ENCODE measurements at places on chromosomes 12 and 14.

DNA sequence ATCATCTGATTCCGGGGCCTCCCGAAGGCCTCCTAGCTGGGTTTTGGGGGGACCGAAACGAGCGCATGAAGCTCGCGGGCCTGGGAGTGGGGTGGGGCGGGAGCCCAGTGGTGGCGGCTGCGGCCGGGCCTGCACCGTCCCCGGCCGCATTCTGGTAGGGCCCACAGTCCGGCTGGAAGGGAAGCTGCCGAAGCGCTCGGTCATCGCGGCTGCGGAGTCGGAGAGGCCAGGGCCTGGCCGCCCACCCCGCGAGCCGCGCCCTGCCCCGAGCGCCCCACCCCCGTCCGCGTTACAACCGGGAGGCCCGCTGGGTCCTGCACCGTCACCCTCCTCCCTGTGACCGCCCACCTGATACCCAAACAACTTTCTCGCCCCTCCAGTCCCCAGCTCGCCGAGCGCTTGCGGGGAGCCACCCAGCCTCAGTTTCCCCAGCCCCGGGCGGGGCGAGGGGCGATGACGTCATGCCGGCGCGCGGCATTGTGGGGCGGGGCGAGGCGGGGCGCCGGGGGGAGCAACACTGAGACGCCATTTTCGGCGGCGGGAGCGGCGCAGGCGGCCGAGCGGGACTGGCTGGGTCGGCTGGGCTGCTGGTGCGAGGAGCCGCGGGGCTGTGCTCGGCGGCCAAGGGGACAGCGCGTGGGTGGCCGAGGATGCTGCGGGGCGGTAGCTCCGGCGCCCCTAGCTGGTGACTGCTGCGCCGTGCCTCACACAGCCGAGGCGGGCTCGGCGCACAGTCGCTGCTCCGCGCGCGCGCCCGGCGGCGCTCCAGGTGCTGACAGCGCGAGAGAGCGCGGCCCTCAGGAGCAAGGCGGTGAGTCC is at the start of gene KLC1:
Gene KLC1 (plus strand): TSS at position 528 of the 819 bp plus-strand sequence. CDS start 25,354 bp downstream, outside the sequence.
- DNase-seq: peak; percentile 68

GRCh38 chr14:32827514-32827913 is 111.2 kb upstream of the NPAS3 start:
- no peak for DNase-seq

DNA sequence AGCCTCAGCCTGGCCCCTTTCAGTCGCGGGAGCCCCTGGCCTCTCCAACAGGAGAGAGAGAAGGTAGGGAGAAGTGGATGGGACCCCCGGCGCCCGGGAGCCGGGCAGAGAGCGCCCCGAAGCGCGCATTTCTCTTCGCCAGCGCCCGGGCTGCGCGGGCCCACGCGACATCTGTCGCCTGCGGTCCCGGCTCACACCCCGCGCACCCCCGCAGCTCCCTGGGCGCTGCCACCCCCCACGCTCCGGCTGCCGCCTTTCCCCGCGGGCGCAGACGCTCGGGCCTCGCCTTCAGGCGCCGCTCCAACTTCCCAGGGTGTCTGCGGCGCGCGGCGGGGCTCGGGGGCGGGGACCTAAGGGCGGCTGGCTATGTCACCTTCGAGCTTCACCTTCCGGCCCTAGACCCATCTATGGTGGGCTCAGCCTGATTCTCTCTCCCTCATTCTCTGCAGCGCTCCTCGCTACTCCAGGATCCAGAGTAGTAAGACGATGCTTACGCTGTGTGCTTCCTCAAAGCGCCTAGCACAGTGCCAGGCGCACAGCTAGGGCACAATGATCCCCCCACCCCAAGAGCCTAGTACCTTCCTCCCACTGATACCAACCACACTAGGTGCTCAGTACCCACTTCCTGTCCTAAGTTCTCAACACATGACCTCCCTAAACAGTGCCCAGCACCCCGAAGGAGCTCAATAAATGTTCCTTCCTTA is 1.6 kb downstream of the HRK start:
- no peak for DNase-seq

DNA sequence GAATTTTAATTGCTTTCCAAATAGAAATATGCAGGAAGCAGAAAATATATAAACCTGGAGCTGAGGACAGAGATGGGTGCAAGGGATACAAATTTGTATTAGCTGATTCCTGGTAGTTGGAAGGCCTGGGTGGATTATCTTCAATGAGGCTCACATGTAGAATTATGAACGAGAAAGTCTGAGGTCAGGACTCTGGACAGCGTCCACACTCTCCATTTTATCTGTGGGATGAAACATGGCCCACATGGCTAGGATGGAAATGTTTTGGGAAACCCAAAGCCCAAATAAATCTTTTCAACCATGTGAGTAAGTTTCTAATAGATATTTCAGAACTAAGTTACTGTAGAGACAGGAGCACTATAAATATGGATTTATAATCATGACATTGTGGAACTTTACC is 256.1 kb downstream of the APAF1 start:
- DNase-seq: no peak

- DNase-seq: no peak
Measured at GRCh38 chr12:112684742-112685141, 106.8 kb upstream of the RPH3A start.

DNA sequence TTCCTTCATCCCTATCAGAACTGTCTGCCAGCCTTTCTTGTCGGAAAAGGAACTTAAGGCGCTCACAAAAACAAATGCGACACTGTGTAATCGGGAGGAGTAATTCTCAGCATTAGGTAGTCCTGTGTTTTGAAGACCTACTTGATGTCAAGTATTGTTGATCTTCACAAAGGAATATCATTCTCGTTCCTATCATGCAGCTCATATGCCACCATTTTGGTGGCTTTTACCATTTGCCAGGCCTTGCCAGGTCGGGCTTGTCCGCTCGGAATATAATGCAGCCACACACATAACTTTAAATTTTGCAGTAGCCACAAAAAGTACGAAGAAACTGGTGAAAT is 903 bp upstream of the PPP4R3A start:
- DNase-seq: peak; percentile 11

DNA sequence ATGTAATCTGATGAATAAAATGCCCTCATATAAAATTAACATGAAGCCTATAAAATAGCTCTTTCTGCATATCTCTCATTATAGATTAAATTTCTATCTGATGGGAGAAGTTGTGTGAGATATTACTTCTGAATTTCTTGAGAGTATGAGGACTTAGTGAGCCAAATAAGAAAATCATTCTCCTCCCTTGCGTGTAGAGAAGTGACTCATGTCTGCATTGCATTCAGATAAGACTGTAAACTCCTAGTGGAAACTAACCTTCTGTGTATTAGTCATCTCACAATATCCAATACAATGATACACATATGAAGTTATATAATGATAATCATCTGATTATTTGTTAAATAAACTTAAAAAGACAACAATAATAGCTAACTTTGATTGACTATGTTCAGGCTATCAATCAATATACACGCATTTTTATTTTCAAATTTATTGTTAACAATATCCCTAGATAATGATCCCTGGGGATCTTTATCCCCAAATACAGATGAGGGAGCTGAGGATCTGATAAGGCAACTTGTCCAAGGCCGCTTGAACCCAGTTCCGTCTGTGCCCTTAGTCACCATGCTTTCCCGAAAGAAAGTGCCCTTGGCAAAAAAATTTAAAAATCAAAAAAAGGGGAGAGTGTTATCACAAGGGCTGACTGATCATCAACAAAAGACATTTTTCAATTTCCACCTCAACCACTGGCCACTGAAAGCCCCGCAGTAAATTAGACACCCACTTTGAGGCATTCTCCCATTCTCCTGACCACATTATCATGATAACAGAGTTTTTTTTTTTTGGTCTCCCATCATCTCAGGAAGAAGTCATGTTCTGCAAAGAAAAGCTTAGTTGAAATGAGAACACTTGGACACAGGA is 189.2 kb upstream of the RASSF8 start:
- peak; percentile 66 for DNase-seq

GRCh38 chr12:45914090-45914489 is 76.3 kb downstream of the SCAF11 start:
- DNase-seq: peak; percentile 31

DNA sequence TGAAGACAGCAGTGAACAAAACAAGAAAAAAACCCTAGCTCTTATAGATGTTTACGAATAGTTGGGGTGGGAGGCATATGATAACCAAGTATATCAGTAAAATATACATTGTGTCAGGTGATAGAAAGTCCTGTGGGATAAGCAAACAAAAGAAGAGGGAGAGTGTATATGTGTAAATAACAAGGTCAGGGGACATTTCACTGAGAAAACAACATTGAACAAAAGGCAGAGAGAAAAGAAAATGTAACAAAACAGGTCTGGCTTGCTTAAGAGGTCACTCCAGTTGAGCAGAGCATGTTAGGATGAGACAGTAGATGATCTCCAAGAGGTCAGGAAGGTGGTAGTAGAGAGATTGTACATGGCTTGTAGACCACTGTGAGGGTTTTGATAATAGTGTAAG is 304.1 kb downstream of the ACSS3 start:
- DNase-seq: no peak

GRCh38 chr14:103696466-103697071 is 18.7 kb downstream of the XRCC3 start:
- DNase-seq: peak; percentile 72

GRCh38 chr14:59098377-59098776 is 90.1 kb upstream of the DAAM1 start:
- DNase-seq: peak; percentile 57

DNA sequence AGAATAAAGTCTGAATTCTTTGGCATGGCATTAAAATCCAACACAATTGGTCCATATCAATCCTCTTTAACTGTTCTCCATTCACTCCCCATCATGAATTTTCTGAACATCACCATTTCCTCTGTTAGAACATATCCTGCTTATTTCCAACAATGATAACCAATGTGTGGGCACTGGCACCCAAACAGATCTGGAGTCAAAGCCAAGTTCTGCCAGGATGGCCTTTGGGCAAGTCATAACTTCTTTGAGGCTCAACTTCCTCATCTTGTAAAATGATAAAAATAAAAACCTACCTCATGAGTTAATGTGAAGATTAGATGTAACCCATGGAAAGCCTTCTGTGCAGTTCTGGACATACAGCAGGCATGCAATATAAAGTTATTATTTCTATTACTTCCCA is 12.5 kb downstream of the PAWR start:
- no peak for DNase-seq

DNA sequence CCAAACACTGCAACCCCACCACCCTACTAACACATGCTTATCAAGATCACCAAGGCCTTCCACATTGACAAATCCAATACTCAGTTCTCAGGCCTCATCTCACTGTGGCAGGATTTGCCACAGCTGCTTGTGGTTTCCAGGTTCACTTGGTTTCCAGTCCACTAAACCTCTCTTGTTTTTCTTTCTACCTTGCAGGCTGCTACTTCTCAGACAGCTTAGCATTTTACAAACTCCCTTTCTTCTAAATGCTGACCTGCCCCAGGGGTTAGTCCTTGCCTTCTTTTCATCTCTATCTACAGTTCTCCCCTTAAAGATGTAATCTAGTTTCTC is 84.1 kb downstream of the BCAT1 start:
- no peak for DNase-seq

GRCh38 chr12:11891754-11892386 is 178.9 kb upstream of the BCL2L14 start:
- no peak for DNase-seq

DNA sequence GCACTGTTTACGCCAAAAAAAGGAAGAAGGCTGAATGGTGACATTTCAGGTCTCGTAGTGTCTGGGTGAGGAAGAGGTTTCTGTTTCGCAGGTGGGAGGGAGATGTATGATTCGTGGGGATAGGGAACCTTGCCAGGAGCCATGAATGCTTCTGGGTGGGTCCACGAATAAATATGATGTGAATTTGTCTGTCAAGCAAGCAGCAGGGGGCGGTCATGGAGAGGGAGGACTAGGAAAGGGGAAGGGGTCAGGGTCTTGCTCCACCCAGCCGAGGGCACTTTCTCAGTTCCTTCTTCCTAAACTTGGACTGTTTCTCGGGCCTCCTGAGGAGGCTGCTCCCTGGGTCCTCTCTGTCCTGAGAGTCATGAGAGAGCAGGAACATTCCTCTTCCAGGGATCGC is 72.5 kb downstream of the LGMN start:
- no peak for DNase-seq

GRCh38 chr12:129839679-129840078 is 64.1 kb downstream of the TMEM132D start:
- DNase-seq: no peak

DNA sequence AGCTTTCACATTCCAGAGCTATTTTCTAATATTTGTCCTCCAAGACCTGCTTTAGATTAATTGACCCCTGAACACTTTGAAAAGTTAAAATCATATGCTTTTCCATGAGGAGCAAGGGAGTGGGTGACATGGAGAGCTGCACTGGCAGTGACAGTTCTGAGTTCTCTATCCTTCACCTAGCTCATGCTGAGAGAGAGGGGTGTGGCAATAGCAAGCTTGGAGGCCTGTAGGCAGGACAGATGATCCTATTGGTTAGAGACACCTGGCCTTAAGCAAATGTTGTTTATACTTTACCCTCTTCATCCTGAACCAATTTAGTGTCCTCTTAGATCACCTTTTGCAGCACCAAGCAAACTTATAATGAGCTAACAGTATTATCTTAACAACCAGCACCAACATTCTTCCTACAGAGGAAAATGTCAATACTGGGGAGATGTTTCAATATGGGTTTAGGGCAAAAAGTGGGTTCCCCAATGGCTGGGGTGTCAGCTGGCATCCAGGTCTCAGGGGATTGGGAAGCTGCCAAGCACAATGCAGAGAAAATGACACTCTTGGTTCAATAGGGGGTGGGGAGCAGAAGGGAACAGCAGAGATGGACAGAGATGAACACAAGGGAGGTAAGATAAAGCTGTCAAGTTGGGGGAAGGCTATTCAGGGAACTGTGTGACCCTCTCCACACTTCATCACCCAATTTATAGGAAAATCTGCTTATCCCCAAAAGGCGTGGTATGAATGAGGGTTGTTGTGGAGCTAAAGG is 37.0 kb upstream of the PPM1H start:
- DNase-seq: no peak

DNA sequence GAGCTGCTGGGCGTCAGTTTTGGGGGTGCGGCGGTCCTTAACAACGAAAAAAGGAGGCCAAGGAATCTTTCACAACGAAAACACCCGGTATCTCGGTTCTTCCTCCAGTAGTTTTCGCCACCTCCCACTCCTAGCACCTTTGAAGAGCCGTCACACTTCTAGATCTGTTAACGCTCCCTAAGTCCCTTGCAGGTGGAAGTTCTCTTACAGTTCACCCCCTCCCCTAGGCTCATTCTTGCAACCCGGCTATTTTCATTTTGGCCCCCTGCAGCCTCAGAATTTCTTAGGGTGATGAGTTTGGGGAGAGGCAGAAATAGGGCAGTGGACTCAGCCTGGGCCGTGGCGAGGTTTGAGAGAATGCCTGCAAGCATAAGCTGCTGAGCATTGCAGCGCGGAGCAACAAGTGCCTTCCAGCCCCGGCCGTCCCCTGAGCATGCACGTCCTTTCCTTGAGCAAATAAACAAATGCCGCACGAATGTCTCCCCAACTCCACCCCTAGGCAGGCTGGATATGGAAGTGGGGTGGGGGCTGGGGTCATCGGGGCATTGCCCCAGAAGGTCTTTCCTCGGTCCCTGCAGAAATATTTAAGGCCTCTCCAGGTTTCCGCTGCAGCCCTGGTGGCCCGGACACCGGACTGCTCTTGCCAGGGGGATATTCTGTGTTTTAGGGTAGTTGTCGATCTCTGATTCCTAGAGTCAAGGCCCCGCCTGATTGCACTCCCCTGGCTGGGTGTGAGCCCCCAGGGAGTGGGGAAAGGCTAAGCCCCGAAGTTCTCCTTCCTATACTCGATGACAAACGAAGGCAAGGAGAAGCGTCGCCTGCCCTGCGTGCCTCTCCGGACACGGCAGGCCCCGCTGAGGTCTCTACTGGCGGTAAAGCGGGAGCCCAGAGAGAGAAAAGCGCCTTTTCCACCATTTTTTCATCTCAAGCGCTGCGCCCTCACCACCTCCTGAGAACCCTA is 1.6 kb downstream of the RFX4 start:
- DNase-seq: no peak

Measured in fibroblast of gingiva (primary cell).